Activated T-helper 2 cell treated with anti-CD3 and anti-CD28 coated beads, Interferon-gamma antibody, Interleukin-2, Interleukin-4, amounts not matched to agents 10 μg/mL and 5 μg/mL and 100 μg/mL, durations not matched to agents 14 hours and 24 hours and 36 hours (primary cell): ENCODE measurements at places on chromosomes 4 and X.

DNA sequence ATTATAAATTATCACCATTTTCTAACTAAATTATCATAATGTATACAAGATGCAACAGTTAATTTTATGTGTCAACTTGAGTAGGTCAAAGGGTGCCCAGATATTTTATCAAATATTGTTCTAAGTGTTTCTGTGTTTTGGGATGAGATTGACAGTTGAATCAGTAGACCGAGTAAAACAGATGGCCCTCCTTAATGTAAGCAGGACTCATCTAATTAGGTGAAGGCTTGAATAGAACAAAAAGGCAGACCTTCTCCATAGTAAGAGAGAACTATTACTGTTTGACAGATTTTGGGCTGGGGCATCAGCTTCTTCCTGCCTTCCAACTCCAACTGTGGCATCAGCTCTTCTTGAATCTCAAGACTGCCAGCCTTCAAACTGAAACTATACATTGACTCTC, 185.8 kb downstream of the TRAM1L1 start:
- no peak overlapping the region for H3K27ac ChIP-seq
- no peak overlapping the region for H3K4me3 ChIP-seq
- no peak for DNase-seq
- H3K36me3 ChIP-seq, result no peaks in the 10 kb centered on the region
- H3K27me3 ChIP-seq, result no peaks in the 10 kb centered on the region

DNA sequence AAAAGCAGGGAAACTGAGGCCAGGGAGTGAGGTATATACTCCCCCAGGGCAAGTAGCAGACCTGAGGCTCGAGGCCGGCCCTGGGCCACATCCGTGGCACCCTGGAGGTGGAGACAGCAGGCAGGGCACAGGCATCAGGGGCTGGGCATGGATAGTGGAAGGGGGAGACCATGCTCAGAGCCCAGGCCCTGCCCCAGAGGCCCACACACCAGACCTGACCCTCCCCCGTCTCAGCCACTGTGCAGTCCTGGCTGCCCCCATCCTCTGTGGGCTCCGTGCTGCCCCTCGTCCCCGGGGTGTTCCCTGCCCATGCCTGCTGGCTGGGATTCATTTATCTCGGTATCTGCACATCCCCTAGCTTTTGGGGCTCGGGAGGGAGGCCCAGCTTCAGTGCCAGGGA, 103.1 kb upstream of the NKX1-1 start:
- no peak overlapping the region for H3K4me3 ChIP-seq
- H3K36me3 ChIP-seq, result no peaks in the 10 kb centered on the region
- H3K4me1 ChIP-seq, result no peaks in the 10 kb centered on the region
- DNase-seq, result no peak
- no peak overlapping the region for H3K27ac ChIP-seq

- no peak for DNase-seq
- peaks cover 76% of the 10 kb centered on the region for H3K36me3 ChIP-seq
- no peaks in the 10 kb centered on the region for H3K27me3 ChIP-seq
- no peak overlapping the region for H3K27ac ChIP-seq
- no peak overlapping the region for H3K4me3 ChIP-seq
Measured at GRCh38 chr4:2742823-2743517, 13.2 kb downstream of the TNIP2 start.

DNA sequence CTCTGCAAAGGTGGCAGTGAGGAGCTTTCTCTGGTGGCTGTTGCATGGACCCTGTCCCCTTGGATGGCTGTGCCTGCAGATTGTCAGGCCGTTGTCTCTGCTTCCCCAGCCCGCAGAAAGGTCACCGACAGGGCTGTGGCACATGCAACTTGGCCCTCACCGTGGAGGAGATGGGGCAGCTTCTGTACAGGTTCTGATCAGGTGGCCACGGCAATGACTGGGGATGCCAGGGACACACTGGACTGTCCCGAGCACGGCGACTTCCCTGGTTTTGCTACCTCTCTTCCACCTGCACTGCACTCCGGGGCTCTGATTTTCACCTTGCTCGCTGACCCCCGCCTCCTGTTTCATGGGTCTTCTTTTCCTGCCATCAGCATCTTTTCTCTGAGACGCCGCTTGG, 43.5 kb downstream of the DCTD start:
- H3K27me3 ChIP-seq, result no peaks in the 10 kb centered on the region
- DNase-seq, result no peak
- H3K4me1 ChIP-seq, result no peaks in the 10 kb centered on the region
- no peak overlapping the region for H3K4me3 ChIP-seq
- no peak overlapping the region for H3K27ac ChIP-seq
- no peaks in the 10 kb centered on the region for H3K36me3 ChIP-seq

DNA sequence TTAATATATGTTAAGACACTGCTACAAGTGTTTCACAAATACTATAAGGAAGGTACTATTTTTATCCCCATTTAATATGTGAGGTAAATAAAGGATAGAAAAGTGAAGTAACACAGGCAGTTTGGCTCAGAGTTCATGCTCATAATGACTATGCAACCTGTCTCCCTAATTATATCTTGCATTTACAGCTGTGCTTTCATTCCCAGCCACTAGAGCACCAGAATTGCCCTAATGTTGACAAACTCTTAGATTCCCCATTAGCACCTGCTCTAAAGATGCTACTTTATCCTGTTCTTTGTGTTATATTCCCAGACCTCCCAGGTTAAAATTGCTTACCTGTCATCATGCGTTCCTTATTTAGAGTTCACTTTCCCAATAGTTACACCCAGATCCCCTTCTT, 833.6 kb downstream of the CCSER1 start:
- no peaks in the 10 kb centered on the region for H3K36me3 ChIP-seq
- no peaks in the 10 kb centered on the region for H3K27me3 ChIP-seq
- H3K27ac ChIP-seq, result no peak overlapping the region
- DNase-seq, result no peak

DNA sequence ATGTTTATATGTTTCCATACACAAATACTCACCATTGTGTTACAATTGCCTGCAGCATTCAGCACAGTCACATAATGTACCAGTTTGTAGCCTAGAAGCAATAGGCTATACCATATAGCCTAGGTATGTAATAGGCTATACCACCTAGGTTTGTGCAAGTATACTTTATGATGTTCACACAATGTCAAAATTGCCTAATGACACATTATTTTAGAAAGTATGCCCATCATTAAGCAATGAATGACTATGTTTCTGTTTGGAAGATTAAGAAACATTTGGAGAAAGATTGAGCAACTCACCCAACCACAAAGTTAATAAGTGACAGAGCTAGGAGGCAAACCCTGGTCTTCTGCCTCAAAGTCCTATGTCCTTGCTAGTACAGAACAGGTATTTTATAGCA, 96.8 kb upstream of the GRIA3 start:
- H3K4me3 ChIP-seq, result no peak overlapping the region
- no peaks in the 10 kb centered on the region for H3K4me1 ChIP-seq
- H3K36me3 ChIP-seq, result no peaks in the 10 kb centered on the region
- H3K27me3 ChIP-seq, result no peaks in the 10 kb centered on the region
- no peak overlapping the region for H3K27ac ChIP-seq
- DNase-seq, result no peak

DNA sequence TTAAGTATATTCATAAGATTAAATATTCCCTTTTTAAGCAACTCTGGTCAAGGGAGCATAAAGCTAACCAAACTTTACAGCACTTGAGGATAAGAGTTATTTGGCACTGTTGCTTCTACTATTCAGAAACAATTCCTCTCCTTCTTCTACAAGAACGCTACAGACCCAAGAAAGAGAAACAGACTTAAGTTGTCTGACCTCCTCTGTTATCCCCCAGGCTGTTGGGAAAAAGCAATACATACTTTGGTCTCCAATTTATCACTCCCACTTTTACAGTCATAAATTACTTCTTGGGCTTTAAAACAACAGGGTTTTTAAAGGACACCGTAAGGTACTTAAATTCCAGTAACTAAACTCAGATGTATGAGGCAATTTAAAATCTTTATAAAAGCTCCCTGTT, 147.4 kb downstream of the COL25A1 start:
- H3K27me3 ChIP-seq, result peaks cover 17% of the 10 kb centered on the region
- H3K27ac ChIP-seq, result no peak overlapping the region
- DNase-seq, result no peak

DNA sequence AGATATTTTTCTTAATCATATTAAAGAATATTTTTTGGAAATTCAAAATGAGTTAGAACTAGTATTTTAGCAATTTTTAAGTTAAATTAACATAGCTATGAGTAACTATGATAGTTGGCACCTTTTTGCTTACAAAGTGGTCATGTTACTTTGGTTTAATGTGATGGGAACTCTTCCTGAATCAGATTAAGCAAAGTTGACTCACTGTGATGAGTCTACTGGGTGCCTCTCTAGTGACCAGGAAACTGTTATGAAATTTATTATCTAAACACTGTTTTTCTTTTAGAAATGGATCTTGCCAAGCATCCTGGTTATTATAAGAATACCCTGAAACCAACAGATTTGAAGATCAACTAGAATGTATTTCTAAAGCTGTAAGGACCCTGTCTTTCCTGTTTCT, 985.8 kb downstream of the TRAM1L1 start:
- no peak for DNase-seq
- no peaks in the 10 kb centered on the region for H3K27me3 ChIP-seq
- no peaks in the 10 kb centered on the region for H3K36me3 ChIP-seq
- no peak overlapping the region for H3K4me3 ChIP-seq
- H3K4me1 ChIP-seq, result no peaks in the 10 kb centered on the region

- peaks cover 10% of the 10 kb centered on the region for H3K27me3 ChIP-seq
- DNase-seq, result no peak
- peaks cover 19% of the 10 kb centered on the region for H3K4me1 ChIP-seq
- H3K36me3 ChIP-seq, result no peaks in the 10 kb centered on the region
- H3K4me3 ChIP-seq, result no peak overlapping the region
Measured at GRCh38 chr4:99404595-99405287, 30.4 kb downstream of the ADH7 start.

GRCh38 chr4:174275101-174275500, 8.4 kb downstream of the FBXO8 start:
- H3K4me1 ChIP-seq, result peaks cover 12% of the 10 kb centered on the region
- no peaks in the 10 kb centered on the region for H3K27me3 ChIP-seq
- peaks cover 11% of the 10 kb centered on the region for H3K36me3 ChIP-seq
- DNase-seq, result no peak

GRCh38 chr4:41178372-41179370, 35.7 kb downstream of the APBB2 start:
- H3K27me3 ChIP-seq, result peaks cover 4% of the 10 kb centered on the region
- no peak overlapping the region for H3K27ac ChIP-seq
- no peaks in the 10 kb centered on the region for H3K4me1 ChIP-seq
- no peaks in the 10 kb centered on the region for H3K36me3 ChIP-seq
- DNase-seq, result no peak
- no peak overlapping the region for H3K4me3 ChIP-seq

GRCh38 chr4:38804654-38805295, at the start of gene TLR1:
TLR1 (minus strand) TSS chr4:38804791; CDS start chr4:38798831, 5,960 bp downstream.
- H3K4me3 ChIP-seq, result peak within 1 kb of the TSS; percentile 80
- H3K36me3 ChIP-seq, result peaks cover 34% of the 10 kb centered on the region
- DNase-seq, result no peak
- peaks cover 20% of the 10 kb centered on the region for H3K4me1 ChIP-seq
- peaks cover 2% of the 10 kb centered on the region for H3K27me3 ChIP-seq

DNA sequence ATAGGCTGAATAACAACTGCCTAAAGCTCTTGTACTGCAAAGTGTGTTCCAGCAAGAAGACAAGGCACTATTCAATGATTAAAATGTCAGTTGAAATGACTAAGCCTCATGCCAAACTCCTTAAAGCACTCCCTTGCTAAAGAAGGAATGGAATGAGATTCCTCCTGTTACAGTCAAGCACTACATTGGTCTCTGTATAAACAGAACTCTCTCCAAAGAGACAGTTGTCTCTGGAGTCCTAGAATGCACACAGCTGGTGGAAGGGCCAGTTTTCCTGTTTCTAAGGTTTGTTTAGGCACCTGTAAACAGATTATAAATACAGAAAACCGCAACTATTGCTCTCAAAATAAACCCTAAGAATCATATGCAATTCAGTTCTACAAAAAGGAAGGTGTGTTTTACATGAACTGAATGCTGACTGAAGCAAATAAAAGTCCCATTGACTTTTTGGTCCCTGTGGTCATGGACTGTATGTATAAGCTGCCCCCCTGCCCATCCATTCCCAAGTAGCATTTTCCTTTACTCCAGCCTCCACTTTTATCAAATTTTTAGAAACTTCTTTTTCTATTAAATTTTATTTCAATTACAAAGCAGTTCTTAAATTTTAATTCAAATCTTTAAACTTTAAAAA, 47.0 kb downstream of the FAT1 start:
- no peaks in the 10 kb centered on the region for H3K4me1 ChIP-seq
- H3K4me3 ChIP-seq, result no peak overlapping the region
- no peak for DNase-seq
- no peaks in the 10 kb centered on the region for H3K36me3 ChIP-seq
- no peaks in the 10 kb centered on the region for H3K27me3 ChIP-seq

DNA sequence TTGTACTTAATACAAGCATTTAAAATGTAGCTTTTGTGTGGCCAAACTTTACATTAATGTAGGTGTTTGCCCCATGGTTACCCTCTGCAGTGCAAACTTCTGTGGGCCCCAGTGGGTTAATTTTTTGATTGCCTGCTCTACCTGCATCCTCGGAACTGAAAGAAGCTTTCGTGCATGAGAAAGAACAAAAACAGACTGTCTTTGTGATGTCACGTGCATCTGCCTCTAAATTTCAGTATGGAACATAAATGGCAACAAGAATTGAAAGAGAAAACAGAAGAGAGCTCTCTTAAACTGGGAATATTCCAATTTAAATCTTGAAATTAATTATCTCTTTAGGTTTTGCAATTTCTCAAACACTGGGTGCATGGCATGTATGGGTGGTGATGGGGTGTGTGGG, 182.4 kb upstream of the LCORL start:
- no peaks in the 10 kb centered on the region for H3K4me1 ChIP-seq
- no peak for DNase-seq
- H3K27ac ChIP-seq, result no peak overlapping the region
- H3K4me3 ChIP-seq, result no peak overlapping the region
- no peaks in the 10 kb centered on the region for H3K36me3 ChIP-seq

DNA sequence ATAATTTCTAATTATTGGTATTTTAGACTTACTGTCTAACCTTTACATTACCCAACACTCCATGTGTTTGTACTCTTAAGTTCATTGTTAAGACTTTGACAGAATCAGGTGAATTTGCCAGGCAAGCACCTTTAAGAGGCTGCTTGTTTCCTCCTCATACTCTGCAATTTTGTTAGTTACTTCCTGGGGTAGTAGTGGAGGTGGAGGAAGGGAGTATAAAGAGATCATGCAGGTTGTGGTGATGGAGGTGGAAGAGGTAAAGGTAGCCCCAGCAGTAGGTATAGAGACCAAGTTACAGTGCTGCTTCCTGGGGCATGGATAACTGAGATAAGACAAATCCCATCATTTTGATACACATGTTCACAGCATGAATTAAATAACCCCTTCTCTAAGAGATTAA, 6.7 kb downstream of the WDR44 start:
- no peak for DNase-seq
- no peaks in the 10 kb centered on the region for H3K27me3 ChIP-seq
- no peaks in the 10 kb centered on the region for H3K36me3 ChIP-seq

GRCh38 chr4:182931691-182932345, 14.6 kb upstream of the DCTD start:
- H3K4me3 ChIP-seq, result no peak overlapping the region
- no peaks in the 10 kb centered on the region for H3K36me3 ChIP-seq
- no peak overlapping the region for H3K27ac ChIP-seq
- H3K27me3 ChIP-seq, result peaks cover 12% of the 10 kb centered on the region
- H3K4me1 ChIP-seq, result no peaks in the 10 kb centered on the region
